ENCODE measurements at places on chromosomes 2 and 18.

GRCh38 chr2:126942427-126943203 is 43.9 kb downstream of the TEX51 start:
- no peak for DNase-seq

DNA sequence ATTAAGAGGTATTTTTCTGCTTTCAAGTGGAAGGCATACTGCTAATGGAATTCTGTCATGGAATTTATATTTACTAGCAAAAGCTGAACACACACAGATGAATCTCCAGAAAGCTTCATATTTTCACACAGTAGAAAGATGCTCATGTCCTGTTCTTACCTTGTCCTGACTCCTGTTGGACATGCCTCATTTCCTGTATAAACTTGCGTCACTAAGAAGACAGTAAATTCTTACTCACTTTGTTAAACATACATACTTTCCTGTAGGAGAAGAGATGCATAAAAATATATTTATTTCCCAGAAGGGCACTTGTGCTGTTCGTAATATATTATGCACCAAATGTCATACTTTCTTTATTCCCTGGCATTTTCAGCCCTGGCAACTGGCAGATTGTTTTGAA is 238.3 kb upstream of the RASGRP3 start:
- no peak for DNase-seq

GRCh38 chr2:203455209-203455608 is 79.9 kb downstream of the RAPH1 start:
- no peak for DNase-seq

- DNase-seq: no peak
Measured at GRCh38 chr2:134460583-134460998, 206.7 kb downstream of the MGAT5 start.

DNA sequence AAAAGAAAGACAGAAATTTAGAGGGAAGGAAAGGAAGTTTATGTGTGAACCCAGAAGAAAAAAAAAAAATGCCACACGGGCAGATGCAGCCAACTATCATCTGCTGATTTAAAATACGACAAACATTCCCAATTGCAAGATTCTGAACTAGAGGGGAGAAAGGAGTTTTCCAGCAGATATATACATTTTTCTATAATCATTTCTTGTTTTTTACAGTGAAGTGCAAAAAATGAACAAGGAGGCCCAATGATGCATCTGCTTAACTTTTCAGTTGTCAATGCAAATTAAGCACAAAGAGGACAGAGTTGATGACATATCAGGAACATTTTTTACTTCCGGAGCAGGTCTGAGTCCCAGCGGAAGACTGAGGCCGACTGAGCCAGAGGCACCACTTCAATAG is 144.7 kb downstream of the MYCN start:
- DNase-seq: no peak

DNA sequence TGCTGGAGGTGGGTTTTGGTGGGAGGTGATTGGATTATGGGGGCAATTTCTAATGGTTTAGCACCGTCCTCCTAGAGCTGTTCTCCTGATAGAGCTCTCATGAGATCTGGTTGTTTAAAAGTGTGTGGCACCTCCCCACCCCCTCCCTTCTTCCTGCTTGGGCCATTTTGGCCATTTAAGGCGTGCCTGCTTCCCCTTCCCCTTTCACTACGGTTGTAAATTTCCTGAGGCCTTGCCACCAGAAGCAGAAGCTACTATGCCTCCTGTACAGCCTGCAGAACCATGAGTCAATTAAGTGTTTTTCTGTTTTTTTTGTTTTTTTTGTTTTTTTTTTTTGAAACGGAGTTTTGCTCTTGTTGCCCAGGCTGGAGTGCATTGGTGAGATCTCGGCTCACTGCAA is 335.7 kb upstream of the HS6ST1 start:
- no peak for DNase-seq

DNA sequence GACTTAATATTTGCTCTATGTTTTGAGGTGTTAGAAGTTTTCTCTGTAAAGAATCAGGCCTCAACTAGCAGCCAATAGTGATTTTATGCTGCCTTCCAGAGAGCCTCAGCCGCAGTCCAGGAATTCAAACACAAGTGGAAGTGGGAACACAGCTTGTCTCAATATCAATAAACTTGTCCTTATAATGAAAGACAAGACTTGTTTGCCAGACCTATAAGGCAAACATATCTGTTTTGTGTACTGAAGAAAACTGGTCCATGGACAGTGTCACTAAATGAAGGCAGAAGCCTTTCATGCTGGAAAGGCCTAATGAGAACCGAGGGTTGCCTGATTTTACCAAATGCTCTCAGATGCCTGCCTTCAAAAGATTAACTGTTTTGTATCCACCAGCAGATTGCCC is 182.2 kb downstream of the EPHA4 start:
- no peak for DNase-seq

DNA sequence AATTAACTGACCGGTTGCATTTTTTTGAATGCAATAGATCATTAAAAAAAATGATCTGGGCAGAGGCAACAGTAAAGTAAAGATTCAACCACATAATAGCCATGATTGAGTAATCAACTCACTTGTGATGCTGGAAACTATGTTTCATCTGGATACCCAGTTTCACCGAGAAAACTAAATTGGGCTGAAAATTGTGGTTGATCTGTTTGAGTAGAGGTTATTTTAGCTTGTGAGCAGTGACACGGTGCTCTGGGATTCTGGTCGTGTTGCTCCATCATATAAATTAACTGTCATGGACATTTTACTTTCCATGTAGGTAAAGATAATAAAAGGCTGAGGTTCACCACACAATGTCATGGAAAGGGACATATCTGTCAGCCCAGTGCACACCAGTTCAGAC is 58.7 kb downstream of the CD226 start:
- no peak for DNase-seq

GRCh38 chr2:15539999-15540398 is 21.1 kb downstream of the NBAS start:
- no peak for DNase-seq

- DNase-seq: no peak
Measured at GRCh38 chr18:24049142-24049541, 34.6 kb downstream of the TTC39C start.

GRCh38 chr18:37419866-37420265 is 145.7 kb downstream of the CELF4 start:
- no peak for DNase-seq

Measured in esophagus squamous epithelium (tissue), 5 donors.